ENCODE measurements at places on chromosomes 6 and 20.

- DNase-seq = no peak
Observed at GRCh38 chr6:85506441-85507093, 56.7 kb downstream of the NT5E start.

- no peak for DNase-seq
Observed at GRCh38 chr6:3196770-3197169, 30.7 kb downstream of the TUBB2B start.

DNA sequence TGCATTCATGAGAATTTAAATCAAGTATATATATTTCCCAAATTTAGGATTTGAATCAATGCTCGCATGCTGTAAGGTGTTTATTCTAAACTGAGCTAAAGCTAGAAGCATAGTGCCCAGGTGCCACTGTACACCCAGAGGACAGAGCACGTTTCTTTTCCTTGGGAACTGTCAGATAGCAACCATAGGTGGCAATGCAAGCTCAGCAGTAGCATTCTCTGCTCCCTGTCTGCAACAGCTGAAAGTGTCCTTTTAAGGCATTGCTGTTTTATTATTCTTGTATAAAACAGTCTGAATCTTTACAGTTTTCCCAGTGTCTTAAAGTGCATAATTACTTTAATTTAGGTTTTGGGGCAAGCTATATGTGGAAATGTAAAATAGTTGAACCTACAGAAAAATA, 443.4 kb upstream of the MMS22L start:
- no peak for DNase-seq

DNA sequence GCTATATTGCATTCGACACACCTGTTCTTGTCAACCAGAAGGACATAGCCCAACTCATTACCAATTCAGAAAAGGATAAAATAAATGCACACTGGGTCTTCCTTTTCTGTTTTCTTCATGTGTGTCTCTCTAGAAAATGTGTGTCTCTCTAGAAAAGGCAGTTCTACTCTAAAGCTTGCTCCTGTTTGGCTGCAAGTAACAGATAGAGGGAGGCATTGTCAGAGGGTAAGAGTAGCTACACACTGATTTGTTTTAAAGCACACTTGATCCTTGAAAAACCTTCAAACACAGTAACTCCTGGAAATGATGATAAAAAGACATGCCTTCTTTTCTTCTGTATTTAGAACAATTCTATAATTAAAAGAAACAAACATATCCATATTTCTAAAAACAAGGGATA, 21.3 kb downstream of the GRM1 start:
- no peak for DNase-seq

DNA sequence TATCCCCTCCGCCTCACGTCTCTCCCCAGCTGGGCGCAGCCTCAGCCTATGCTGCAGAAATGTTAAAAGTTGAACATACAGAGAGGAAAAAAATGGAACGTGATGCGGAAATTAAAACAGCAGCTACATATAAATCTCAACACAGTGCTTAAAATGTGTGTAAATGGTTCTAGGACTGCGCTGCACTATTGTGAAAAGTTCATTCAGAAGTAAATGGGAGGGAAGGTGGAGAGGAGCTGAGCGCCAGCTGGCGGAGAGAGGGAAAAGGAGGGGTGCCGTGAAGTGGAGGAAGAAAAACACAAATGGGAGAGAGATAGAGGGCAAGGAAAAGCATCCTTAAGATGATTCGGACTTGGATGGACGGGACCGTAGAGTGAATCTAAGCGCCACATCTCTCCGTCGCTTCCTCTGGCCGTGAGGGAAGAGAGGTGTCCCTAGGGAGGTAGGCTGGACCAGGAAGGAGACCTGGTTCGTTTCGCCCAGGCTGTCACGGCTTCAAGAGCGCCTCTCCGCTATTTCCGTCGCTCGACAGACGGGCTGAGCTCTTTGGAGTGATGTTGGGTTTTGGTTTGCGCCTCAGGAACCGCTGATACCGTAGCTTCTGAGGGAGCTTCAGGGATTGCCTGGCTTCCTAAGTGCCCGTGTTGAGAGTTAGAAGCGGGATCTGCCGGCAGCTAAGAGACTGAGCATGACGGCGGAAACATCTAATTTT, 113.7 kb downstream of the TRIM27 start:
- no peak for DNase-seq

DNA sequence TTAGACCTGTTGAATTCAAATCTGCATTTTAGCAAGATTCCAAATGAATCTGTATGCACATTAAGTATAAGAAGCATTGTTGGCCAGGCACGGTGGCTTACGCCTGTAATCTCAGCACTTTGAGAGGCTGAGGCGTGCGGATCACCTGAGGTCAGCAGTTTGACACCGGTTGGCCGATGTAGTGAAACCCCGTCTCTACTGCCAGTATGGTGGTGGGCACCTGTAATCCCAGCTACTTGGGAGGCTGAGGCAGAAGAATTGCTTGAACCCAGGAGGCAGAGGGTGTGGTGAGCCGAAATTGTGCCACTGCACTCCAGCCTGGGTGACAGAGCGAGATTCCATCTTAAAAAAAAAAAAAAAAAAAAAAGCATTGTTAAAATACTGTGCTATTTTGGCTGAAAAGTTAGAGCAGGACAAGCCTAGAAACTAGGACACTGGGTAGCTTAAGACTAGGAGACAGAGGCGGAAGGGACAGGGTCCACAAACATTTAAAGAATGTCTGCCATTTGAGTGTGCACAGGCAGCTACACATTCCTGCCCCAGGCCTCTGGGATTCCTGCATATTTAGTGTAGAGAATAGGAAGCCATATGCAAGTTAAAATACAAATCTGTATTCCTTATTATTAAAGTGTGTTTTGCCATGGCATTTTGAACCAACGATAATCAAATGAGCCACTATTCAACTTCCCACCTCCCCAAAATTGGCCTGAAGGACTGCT, 45.1 kb upstream of the EEF1A1 start:
- DNase-seq = no peak

- DNase-seq = no peak
Observed at GRCh38 chr6:160996131-160996601, 4.6 kb downstream of the MAP3K4 start.

- DNase-seq = no peak
Observed at GRCh38 chr20:60050193-60050947, 92.1 kb downstream of the CDH26 start.

DNA sequence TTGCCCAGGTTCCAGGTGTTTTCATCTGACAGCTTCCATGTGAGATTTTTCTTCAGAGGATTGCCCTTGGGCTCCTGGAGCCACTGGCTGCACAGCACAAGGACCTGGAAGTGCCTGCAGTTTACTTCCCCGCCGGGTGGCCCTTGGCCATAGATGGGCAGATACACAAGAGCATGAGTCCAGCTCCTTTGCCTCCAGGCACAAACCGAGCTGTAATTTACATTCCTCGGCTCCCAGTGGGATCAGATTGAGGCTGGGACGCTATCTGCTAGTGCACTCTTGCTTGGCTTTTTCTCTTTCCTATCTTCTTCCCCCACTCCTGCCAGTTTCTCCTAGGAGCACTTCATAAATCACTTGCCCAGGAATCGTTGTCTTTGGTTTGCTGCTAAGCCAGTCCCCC, 85.4 kb upstream of the RALY start:
- DNase-seq = no peak

DNA sequence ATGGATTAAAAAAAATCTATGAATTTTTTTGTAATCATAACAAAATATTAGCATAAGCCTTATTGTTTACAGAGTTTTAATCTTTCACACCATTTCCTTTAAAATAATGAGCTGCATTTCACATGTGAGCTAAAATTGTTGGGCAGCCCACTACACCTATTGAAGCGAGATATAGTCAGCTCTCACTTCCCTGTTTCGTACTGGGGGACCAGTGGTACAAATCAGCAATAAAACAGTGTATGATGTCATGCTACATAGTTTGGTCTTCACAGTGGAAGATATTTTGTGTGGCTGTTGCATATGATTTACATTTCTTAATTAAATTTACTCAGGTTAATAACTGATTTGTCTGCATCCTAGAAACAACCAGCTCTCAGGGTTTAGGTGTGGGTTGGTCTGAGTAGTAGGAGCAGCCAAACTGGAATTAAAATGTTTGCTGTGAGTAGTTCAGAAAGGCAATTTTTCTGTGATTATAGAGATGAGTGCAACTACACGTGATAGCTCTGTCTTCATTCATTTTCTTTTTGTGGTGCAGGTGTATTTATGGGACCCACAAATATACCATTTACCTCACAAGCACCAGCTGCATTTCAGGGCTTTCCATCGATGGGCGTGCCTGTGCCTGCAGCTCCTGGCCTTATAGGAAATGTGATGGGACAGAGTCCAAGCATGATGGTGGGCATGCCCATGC, 99.3 kb downstream of the B3GAT2 start:
- no peak for DNase-seq

GRCh38 chr6:71410681-71411080, 122.1 kb downstream of the OGFRL1 start:
- no peak for DNase-seq

DNA sequence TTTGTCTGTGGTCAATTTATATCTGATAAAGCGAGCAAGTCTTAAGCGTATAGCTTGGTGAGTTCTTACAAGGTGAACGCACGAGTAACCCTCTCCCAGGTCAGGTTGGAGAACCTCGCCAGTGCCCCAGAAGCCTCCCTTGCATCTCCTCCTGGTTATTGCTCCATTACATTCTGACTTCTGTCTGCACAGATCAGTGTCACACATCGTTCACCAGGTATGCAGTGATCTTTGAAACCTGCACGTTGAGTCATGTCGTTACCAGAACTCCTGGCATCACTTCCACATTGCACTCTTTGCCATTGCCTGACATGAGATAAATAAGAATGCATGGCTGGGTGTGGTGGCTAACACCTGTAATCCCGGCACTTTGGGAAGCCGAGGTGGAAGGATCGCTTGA, 44.2 kb downstream of the AKAP12 start:
- no peak for DNase-seq

GRCh38 chr20:426566-426965, 18.5 kb downstream of the RBCK1 start:
- DNase-seq = no peak

DNA sequence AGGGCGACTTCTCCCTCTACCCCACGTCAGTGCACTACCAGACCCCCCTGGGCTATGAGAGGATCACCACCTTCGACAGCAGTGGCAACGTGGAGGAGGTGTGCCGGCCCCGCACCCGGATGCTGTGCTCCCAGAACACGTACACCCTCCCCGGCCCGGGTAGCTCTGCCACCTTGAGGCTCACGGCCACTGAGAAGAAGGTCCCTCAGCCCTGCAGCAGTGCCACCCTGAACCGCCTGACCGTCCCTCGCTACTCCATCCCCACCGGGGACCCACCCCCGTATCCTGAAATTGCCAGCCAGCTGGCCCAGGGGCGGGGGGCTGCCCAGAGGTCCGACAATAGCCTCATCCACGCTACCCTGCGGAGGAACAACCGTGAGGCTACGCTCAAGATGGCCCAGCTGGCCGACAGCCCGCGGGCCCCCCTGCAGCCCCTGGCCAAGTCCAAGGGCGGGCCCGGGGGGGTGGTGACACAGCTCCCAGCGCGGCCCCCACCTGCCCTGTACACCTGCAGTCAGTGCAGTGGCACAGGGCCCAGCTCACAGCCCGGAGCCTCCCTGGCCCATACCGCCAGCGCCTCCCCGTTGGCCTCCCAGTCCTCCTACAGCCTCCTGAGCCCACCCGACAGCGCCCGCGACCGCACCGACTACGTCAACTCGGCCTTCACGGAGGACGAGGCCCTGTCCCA, 57.5 kb upstream of the TMEM181 start:
- no peak for DNase-seq

DNA sequence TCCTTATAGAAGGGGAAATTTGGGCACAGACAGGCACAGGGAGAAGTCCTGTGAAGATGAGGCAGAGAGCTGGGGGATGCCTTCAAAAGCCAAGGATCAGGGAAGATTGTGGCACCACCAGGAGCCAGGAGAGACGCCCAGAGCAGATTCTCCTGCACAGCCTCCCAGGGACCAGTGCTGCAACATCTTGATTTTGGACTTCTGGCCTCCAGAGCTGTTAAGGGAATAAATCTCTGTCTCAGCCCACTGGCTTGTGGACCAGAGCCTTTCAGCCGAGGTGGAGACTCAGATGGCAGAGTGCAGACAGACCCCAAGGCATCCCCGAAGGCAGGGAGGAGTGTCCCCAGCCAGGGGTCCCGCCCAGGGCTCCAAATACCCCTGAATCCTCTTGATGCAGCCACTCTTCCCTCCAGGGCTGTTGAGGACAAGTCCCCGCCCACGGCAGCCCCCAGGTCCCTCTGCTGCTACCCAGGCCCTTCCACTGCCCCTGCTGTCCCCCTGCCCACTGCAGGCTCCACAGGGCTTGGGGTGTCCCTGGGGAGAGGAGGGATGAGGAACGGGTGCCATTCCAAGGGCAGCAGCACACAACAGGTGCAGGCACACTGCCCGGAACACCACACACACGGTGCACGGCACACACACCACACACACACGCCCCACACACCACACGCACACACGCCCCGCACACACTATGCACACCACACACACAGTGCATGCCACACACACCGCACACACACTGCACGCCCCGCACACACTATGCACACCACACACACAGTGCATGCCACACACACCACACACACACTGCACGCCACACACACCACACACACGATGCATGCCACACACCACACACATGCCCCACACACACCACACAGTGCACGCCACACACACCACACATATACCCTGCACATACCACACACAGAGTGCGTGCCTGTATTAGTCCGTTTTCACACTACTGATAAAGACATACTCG, 311.4 kb downstream of the TAF4 start:
- DNase-seq = no peak

GRCh38 chr6:47106721-47107197, 64.6 kb upstream of the ADGRF1 start:
- DNase-seq = no peak
